Activated CD8-positive, alpha-beta memory T cell treated with anti-CD3 and anti-CD28 coated beads, Interleukin-2, amount 10 ng/mL, durations not matched to agents 7 days and 5 days (primary cell): ENCODE measurements at places on chromosomes 12 and 14.

- H3K4me1 ChIP-seq = peaks cover 13% of the 10 kb centered on the region
- DNase-seq = no peak
- H3K36me3 ChIP-seq = no peaks in the 10 kb centered on the region
- H3K27me3 ChIP-seq = peaks cover 10% of the 10 kb centered on the region
Observed at GRCh38 chr12:106228320-106228710, 19.5 kb downstream of the CKAP4 start.

GRCh38 chr14:58362798-58363412 lies 32.8 kb upstream of the TOMM20L start:
- no peaks in the 10 kb centered on the region for H3K27me3 ChIP-seq
- peaks cover 5% of the 10 kb centered on the region for H3K4me1 ChIP-seq
- H3K4me3 ChIP-seq = no peak overlapping the region
- peaks cover 35% of the 10 kb centered on the region for H3K36me3 ChIP-seq
- H3K27ac ChIP-seq = no peak overlapping the region
- no peak for DNase-seq

DNA sequence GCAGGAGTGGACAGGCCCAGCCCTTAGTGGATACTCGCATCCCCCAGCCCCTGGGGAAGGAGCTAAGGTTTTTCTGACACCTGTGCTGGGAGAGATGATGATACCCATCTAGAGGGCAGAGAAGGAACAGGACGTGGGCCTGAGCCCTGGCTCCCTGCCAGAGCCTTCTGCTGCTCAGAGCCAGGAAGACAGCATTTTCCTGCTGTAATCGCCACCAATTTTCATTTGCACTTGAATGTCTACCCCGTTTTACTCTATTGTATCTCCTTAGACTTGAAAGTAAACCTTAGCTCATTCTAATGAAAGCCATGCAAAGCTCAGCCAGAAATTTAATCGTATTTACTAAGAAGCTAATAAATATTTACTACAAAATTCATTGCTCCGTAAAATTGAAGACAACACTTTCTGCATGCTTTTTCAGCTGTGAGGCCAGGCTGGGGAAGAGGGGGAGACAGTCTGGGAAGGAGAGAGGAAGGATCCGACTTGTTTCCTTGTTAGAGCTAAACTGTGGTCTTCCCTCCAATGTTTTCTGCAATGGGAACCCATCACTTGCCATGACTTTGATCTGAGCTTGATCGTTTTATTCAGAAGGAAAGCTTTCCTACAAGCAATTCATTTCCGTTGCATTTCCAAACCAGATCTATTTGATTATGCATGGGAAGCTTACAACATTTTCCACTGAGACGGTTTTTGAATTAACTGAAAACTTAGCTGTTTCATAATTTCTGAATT lies 17.6 kb upstream of the TRAF3 start:
- no peak overlapping the region for H3K4me3 ChIP-seq
- no peaks in the 10 kb centered on the region for H3K36me3 ChIP-seq
- no peak for DNase-seq
- H3K4me1 ChIP-seq = peaks cover 11% of the 10 kb centered on the region
- no peak overlapping the region for H3K27ac ChIP-seq
- H3K27me3 ChIP-seq = peaks cover 2% of the 10 kb centered on the region

DNA sequence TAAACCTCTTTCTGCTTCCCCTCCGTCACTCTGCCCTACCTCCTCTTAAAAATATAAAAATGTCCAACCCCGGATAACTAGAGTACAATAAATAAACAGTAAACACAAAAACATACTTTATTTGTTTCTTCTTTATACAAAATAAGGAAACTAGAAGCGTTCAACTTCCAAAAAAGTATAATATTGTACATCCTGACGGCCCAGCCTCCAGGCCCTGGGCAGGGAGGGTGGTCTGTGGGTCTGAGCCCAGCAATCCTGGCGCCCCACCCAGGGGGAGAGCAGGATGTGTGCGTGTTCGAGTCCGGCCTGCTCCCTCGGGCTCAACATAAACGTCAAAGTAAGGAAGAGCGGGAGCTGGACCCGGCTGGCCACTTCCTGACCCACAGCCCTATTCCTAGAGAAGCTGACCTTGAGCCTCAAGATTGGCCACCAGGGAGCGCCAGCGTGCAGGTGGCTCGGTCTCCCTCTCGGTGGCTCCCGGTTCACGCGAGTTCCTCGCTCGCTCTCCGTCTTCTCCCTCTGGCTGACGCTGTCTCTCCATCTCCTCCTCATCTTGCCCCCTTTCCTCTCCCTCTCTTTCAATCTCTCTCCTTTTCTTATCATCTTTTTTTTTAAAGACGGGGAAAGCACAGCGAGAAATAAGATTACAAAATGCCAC lies 9.4 kb downstream of the LHX5 start:
- peaks cover 2% of the 10 kb centered on the region for H3K36me3 ChIP-seq
- H3K27me3 ChIP-seq = peaks cover 74% of the 10 kb centered on the region
- H3K4me1 ChIP-seq = peaks cover 14% of the 10 kb centered on the region
- no peak overlapping the region for H3K4me3 ChIP-seq
- peak; percentile 70 for DNase-seq
- peak overlapping the region; percentile 59 for H3K27ac ChIP-seq

GRCh38 chr12:57852200-57852599 lies 5.7 kb upstream of the CTDSP2 start:
- DNase-seq = no peak
- H3K27ac ChIP-seq = no peak overlapping the region
- H3K4me1 ChIP-seq = peaks cover 3% of the 10 kb centered on the region
- no peaks in the 10 kb centered on the region for H3K36me3 ChIP-seq

- no peaks in the 10 kb centered on the region for H3K36me3 ChIP-seq
- H3K4me3 ChIP-seq = no peak overlapping the region
- peaks cover 16% of the 10 kb centered on the region for H3K27me3 ChIP-seq
- H3K4me1 ChIP-seq = no peaks in the 10 kb centered on the region
Observed at GRCh38 chr12:8681129-8681884, 16.5 kb upstream of the RIMKLB start.

DNA sequence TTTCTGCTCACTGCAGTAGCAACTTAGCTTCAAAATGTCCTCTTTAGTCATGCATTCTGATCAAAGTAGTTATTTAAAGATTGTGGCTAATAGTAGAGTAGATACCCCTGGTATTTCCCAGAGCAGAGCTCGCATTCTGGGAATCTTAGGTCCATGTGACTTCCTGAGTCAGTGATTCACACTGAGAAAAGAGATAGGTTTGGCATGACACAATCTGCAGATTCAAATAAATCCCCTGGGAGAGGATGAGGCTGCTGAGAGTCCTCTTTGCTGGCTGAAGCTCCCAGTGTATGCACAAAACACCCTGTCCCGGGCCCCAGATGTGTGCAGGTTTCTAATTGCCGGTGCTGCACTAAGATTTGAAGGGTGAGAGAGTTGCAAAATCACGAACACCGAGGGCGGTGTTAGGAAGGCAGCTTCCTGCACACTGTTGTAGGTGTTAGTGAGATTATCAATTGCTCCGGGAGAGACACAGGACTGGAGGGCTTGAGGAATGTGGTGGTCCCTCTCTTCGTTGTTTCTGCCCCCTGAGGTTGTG lies 233.2 kb downstream of the NRXN3 start:
- no peak for DNase-seq
- H3K27ac ChIP-seq = no peak overlapping the region
- H3K36me3 ChIP-seq = no peaks in the 10 kb centered on the region
- no peak overlapping the region for H3K4me3 ChIP-seq
- H3K4me1 ChIP-seq = no peaks in the 10 kb centered on the region

DNA sequence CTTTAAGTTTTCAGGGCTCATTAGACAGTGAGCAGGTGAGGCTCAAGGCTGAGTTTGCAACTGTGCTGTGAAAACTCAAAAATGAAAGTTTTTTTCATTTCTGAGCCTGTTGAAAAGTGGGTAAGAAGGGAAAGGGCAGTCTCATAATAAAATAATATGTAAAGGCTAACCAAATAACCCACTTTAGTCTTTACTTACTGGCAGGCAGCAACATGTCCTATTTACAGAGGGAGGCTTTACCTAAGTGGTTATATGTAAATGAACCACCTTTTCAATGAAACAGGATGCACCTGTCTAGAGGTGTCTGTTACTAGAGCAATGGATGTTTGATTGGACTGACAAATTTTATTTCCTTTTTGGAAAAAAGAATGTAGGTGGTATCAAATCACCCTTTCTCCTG lies 158.0 kb downstream of the ETV6 start:
- H3K27me3 ChIP-seq = no peaks in the 10 kb centered on the region
- peaks cover 20% of the 10 kb centered on the region for H3K4me1 ChIP-seq
- H3K4me3 ChIP-seq = no peak overlapping the region
- no peak overlapping the region for H3K27ac ChIP-seq
- peaks cover 16% of the 10 kb centered on the region for H3K36me3 ChIP-seq
- no peak for DNase-seq

DNA sequence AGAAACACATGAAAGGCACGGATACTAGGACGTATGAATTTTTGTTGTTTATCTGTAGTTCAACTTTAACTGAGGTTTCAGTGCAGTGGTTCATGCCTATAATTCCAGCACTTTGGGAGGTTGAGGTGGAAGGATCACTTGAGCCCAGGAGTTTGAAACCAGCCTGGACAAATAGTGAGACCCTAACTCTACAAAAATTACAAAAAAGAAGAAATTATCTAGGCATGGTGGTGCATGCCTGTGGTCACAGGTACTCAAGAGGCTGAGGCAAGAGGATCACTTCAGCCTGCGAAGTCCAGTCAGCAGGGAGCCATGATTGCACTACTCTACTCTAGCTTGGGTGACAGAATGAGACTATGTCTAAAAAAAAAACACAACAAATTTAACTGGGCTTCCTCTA lies 8.0 kb downstream of the KRT6B start:
- H3K4me1 ChIP-seq = peaks cover 12% of the 10 kb centered on the region
- H3K36me3 ChIP-seq = no peaks in the 10 kb centered on the region
- H3K4me3 ChIP-seq = no peak overlapping the region
- H3K27ac ChIP-seq = no peak overlapping the region
- no peak for DNase-seq

- no peak overlapping the region for H3K4me3 ChIP-seq
- peaks cover 10% of the 10 kb centered on the region for H3K27me3 ChIP-seq
- DNase-seq = no peak
- no peaks in the 10 kb centered on the region for H3K36me3 ChIP-seq
Observed at GRCh38 chr14:104110491-104111209, 25.1 kb downstream of the ASPG start.
